Glomerular endothelial cell (primary cell): ENCODE measurements at places on chromosomes 3 and 15.

DNA sequence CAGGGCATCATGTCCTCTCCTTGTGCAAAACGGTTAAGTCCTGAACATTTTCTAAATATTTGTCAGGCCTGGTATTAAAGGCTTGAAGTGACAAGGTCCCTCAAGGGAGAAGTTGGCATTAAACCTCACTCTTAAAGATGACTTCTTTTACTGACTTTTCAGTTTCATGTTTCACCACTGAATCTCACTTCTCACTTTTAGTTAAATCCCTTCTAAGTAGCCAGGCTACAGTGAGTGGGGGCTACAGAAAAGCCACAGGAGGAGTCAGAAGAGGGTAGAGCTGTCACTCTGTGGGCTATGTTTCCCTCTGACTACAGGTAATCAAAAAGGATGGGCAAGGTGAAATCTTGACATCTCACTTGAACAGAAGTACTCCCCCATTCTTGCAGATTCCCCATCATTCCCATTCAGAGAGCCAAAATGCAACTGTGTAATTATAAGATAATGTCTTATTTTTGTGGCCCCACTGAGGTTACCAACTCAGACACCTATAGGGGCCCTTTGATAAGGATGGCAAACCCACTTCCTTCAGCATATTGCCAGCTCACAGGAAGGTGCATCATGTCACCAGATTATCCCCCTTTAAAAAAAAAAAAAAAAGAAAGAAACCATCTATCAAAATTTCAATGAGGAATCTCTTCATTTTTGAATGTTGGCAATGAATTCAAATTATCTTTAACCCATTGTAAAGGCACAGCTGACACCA lies 790.1 kb upstream of the CFAP20DC start:
- DNase-seq: no peak

- no peak for DNase-seq
These were observed 64.8 kb downstream of the SPSB4 start for GRCh38 chr3:141115789-141116541.

- DNase-seq: no peak
These were observed 78.3 kb downstream of the RSL24D1 start for GRCh38 chr15:55118344-55118870.

GRCh38 chr15:75233504-75234190 lies 24.5 kb upstream of the GOLGA6C start:
- DNase-seq: no peak

DNA sequence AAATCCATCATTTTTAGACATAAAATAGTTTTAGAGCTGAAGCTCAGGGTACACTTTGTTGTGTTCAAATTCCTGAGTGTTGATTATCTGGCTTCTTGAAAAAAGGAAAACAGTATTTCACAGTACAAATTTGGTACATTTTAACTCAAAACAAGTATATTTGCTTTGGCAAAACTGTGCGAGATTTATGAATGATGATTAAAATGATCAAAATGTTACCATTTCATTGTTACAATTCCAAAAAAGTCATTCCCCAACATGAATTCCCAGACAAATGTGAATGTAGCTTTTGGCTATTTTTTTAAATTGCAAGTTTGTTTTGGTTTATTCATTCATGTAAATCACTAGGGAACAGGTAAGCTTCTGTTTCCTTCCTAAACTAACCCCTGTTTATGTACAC lies 347.4 kb upstream of the DCBLD2 start:
- no peak for DNase-seq

GRCh38 chr15:67023517-67024313 lies 41.7 kb upstream of the SMAD3 start:
- no peak for DNase-seq

- no peak for DNase-seq
These were observed 53.3 kb upstream of the CCR4 start for GRCh38 chr3:32897981-32898623.

- DNase-seq: no peak
These were observed 8.5 kb downstream of the TRAT1 start for GRCh38 chr3:108830991-108831614.

DNA sequence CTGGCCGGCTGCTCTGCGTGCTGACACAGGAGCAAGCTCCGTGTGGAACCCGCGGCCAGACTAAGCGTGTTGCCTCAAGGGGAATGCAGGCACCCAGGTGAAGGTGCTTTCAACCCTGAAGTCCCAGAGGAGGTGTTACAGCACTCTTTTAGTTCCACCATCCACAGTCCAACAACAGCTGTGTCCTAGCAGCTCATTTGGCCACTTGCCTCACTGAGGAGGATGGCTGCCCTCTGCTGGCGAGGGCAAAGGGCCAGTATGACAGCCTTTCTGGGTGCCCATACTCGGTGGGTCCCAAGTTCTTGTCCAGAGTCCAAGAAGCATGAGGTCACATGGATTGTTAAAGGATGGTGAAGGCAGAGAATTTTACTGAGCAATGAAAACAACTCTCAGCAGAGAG lies 87.8 kb downstream of the C3orf85 start:
- no peak for DNase-seq

- no peak for DNase-seq
These were observed 2.6 kb downstream of the CLPX start for GRCh38 chr15:65182538-65182937.

DNA sequence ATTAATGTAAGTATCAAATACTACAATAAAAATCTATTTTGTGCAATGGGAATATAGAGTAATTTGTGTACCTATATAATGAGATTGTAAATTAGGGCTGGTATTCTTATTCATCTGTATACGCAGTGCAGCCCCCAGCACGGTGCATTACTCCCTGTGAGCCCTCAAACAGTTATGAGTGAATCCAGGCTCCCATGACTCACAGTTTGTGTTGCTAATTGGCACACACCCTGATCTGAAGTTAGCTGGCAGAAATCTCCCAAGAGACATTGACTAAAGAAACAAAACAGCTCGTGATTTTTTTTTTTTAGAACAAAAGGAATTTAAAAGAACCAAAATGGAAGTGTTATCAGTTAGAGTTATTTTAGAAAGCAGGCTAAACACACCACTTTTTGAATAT lies 15.7 kb downstream of the GK5 start:
- no peak for DNase-seq

DNA sequence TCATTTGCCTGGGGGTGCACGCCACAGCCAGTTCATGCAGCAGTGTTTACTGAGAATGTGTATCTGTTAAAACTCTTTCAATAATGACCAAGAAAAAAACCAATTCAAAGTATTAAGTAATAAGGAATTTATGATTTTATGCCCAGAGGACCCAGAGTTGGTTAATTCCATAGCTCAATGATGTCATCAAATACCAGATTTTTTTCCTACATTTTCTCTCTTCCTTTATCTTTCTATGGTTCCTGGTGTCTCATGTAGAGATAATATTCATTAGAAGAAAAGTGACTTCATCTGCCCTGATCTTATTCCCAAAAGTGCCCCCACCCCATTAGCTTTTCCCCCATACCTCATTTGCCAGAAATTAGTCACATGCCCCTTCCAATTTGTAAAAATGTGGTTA lies 44.6 kb upstream of the LMCD1 start:
- DNase-seq: no peak

DNA sequence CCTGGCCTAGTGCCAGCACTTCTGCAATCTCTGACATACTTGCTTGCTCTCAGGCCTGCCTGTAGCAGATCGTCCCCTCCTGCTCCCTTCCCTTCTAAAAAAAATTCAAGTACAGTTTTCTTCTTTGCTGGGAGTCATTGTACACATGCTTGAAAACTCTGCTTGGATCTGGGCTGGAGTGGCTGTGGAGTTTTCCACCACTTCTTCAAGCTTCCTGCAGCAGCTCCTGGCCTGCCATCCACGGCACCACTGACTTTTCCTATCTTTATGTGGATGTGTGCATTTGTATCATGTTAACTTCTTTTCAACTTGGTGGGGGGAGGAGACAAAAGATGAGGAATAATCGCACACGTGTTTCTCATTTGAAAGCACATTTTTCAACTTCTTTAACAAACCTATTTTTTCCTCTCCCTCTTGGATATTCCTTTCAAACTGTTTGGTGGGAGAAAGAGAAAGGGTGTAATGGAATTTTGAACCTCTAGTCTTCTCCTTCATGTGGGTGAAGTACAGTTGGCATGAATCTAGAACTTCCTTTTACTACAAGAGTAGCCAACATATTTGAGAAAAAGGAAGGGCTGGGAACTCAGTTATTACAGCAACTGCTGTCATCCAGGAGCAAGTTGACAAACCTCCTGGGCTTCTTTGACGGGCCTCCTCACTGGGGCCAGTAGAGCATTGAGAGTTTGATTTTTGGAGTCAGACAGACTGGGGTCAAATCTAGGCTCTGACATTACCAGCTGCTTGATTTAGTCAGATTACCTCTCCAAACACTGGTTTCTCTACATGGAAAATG lies 61.2 kb upstream of the LRTM1 start:
- DNase-seq: no peak

- DNase-seq: no peak
These were observed 666.9 kb downstream of the MECOM start for GRCh38 chr3:168996622-168997021.

DNA sequence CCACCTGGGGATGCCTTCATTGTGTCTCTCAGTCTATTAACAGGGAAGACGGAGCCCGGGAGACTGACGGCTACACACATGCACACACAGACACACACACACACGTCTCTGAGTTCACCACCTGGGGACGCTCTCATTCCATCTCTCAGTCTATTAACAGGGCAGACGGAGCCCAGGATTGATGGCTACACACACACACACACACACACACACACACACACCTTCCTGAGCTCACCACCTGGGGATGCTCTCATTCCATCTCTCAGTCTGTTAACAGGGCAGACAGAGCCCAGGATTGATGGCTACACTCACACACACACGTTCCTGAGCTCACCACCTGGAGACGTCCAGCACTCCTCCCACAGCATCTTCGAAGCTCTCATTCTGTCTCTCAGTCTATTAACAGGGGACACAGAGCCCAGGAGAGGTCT lies 143.9 kb downstream of the OR4M2 start:
- DNase-seq: no peak

DNA sequence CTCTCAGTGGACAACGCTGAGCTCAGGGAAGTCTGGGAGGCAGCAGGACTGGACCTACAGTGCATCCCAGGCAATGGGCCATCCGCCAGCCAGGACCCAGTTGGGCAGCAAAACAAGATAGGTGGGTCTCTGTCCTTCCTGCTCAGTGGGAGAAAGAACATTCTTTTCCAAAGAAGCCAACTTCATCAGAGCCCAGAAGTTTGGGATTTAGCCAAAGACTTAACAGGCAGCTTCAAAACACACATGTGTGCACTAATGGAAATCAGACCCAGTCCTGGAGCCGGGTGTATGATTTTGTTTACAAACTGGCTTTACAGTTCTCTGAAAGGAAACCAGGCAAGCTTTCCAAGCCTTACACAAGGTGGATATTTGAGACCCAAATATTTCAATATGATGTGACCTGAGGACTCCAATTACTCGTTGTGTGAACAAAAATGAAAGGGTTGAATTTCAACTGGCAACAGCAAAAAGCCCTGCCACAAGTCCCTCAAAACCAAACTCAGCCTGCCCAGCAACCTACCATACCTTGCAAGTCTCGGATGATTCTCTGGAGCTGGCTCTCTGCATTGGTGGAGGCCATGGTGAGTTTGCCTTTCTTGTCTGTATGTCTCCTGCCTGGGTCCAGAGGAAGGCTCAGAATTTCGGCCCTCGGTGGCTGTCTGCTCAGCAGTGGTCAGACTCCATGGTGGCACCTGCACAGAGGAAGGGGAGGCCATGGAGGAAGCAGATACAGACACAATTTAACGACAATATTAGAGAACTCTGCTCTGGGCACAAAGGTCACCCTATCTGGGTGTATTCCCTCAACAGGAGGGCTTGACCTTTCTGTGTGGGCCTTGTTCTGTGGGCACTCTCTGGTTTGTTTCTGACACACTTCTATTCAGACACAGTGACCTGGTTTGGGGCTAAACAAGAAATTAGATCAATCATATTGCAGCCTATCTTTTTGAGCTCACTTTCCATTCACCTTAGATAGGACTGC lies 11.0 kb downstream of the FYCO1 start:
- no peak for DNase-seq

GRCh38 chr3:5579139-5579602 lies 391.7 kb downstream of the EDEM1 start:
- DNase-seq: no peak

- no peak for DNase-seq
These were observed 35.9 kb upstream of the BNC1 start for GRCh38 chr15:83320404-83320803.

DNA sequence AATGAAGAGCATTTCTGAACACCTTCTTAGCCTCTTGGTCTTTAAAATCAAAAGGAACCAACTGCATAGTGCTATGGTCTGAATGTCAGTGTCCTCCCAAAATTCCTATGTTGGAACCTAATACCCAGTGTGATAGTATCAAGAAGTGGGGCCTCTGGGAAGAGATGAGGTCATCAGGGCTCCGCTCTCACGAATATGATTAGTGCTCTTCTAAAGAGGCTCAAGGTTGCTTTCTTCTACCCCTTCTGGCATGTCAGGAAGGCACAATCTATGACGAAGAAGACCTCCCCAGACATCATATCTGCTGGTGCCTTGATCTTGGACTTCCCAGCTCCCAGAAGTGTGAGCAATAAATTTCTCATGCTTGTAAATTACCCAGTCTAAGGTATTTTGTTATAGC lies 209.5 kb downstream of the MAGI1 start:
- no peak for DNase-seq

GRCh38 chr15:86611417-86612040 lies 531.9 kb downstream of the AGBL1 start:
- DNase-seq: no peak

DNA sequence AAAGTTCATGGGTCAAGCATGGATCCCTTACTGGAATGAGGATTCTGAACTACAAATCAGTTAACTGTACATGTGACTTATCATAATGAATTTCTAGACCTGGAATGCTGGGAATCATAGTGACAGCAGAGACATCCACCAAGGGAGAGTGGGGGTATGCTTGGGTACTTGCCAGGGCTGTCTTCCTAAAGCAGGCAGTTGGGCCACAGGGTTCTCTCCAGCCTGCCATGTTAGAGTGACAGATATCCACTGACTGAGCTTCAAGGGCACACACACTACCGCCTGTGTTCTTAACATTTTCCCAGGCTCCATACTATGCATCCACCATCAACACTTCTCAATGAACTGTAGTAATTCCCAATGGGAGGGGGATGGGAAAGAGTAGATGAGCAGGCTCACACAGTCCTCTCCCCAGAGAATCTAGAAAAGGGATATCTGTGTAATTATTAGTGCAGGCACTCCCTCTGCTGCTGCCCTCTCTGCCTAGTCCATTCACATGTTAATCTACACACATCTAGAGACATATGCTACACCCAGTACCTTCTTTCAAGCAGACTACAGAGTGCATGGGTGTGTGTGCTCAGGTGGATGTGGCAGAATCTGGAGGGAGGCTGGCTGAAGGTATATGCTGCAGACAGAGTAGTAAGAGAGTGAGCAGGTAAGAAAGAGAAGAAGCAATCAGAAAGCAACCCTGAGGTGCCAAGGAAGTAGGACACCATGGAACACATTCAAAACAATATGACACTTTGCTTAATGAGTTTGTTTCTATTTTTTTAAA lies 3.7 kb downstream of the FSTL1 start:
- DNase-seq: no peak

GRCh38 chr3:149593418-149594160 lies 64.2 kb downstream of the WWTR1 start:
- DNase-seq: no peak

GRCh38 chr3:146142757-146143156 lies 18.2 kb downstream of the PLOD2 start:
- no peak for DNase-seq
